Naive thymus-derived CD8-positive, alpha-beta T cell (primary cell): ENCODE measurements at places on chromosomes 2 and 18.

DNA sequence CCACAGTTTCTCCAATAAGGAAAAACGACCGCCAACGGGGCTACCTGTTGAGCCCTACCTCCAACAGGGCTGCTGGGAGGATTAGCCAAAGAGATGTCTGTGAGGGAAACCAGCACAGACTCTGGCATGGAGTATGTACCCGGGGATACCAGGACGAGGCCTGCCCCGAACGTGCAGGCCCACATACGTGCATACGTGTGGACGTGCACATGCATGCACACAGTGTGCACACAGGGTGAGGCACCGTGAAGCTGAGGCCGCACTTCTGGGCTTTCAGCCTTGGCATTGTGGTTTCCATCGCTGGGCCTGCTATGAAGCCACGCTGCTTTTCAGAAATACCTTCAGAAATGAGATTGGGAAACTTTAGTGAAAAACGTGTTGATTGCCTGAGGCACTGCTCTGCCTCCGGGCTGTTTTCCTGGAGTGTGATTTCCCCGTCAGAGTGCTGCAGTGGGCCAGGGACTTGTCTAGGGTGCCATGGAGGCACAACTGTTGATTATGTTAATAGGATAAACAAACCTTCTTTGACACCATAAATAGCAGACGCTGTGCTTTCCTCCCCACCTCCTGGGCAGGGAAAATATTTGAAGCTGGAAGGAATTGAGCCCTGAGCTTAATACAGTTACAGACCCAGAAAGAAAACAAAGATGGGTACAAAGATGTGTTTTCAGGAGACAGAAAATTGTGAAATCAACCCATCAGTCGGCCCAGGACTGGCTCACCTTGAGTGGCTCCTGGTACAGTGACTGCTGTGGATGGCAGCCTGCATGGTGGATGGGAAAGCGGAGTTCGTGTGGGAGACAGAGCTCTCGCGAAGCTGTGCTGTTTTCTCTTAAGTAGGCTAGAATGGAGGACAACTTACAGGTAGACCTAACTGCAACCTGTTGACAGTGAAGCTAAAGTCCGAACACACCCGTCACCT lies 182.3 kb downstream of the FAM210A start:
- DNase-seq: no peak

DNA sequence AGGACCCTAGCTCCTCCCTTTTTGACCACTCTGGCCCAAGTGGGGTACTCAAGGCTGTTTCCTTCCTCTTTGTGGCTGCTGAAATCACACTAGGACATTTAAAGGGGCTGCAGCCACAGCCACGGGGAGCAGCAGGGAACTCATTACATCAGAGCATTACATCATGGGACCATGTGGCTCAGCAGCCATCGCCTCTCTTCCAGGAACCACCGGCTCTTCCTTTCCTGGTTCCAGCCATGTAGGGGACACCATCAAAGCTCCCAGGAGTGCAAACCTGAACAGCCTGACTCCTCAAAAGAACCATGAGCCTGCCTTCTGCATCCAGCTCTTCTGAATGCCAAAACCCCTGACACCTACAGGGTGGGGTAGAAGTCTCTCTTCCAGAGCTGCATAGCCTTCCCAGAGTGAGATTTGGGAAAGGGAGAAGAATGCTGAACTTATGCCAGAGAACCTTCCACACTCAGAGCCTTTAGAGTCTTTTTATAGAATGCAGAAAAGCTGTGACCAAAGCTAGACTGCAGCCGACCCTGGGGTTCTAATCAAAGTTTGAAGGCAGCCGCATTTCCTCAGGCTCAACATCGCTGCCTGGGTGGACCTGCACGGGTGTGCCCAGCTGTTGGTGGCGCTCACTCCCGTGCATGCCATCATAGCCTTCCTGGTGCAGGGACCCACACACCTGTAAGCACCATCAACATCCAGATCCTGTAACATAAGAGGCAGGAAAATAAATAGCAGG lies 121.7 kb downstream of the KLHL29 start:
- no peak for DNase-seq

GRCh38 chr2:230202430-230203109 lies 17.2 kb downstream of the SP110 start:
- no peak for DNase-seq

DNA sequence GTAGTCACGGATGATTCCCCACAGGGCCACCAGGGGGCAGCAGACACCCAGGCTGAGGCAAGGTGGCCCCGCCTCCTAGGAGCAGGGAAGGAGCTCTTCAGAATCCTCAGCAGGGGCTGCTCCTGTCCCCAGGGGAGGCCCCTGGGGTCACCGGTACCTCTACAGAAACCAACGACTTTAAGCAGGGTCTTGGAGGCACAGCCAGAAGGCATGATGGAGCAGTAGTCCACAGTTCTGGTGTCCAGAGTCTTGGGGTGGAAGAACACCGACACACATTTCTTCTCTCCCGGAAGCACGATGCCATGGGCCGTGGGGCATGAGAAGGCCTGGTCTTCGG lies 11.5 kb downstream of the CFAP65 start:
- peak; percentile 72 for DNase-seq

- no peak for DNase-seq
These were observed 44.3 kb upstream of the EHBP1 start for GRCh38 chr2:62661263-62661635.

GRCh38 chr2:65017335-65017734 lies 28.1 kb downstream of the SLC1A4 start:
- DNase-seq: no peak

GRCh38 chr2:10277293-10278028 lies 25.2 kb upstream of the HPCAL1 start:
- no peak for DNase-seq

DNA sequence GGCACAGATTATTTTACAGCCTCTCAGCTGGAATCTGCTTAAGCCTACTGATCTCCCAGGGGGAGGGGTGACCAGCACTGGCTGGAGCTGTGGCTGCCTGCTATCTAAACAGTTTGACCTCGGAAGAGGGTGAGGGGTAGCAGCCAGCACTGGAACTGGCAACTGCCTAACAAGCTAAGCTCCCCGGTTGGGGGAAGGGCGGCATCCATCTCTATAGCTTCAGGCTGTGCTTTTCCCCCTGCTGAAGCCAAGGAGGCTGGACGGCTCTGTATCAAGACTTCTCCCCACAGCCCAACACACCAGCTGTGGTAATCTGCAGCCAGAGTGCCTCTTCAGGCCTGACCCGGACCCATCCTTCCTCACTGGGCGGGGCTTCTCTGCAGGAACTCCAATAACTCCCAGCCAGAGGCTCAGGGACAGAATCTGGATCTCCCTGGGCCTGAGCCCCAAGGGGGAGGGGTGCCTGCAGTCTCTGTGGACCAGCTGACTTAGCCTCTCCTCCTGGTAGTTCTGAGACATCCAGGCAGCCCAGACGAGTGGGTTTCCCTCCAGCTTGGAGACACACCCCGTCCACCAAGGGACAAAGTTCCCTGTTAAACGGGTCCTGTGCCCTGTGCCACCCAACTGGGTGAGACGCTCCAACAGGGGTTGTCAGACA lies 560.2 kb downstream of the LRP1B start:
- DNase-seq: no peak

- DNase-seq: no peak
These were observed 132.1 kb downstream of the SH3RF3 start for GRCh38 chr2:109260886-109261700.

DNA sequence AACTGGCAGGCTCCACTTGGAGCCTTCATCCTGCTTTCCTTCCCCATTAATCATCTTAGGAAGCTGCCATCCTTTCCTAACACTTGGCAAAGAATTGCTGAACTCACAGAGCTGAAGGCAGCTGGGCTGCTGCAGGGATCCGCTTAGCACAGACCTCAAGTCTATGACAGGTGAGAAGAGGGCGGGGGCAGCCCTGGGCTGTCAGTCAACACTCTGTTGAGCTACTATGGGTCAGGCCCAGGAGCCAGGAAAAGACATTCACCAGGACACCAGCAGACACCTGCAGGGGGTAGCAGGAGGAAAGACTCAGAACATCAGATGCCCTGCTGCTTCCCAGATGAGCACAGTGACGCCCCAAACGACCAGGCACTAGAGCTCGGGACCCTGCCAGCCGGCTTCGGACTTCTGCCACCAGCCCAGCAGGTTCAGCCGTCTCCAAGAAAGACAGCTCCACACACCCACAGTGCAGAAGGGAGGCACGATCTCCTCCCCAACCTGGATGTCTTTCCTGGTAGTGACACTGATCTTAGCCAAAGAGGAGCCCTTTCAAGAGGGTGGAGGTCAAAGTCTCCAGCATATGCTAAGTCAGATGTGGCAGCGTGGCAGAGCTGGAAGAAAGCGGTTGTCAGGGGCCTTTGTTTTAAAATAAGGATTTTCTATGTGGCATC lies 55.2 kb downstream of the SNORC start:
- no peak for DNase-seq

DNA sequence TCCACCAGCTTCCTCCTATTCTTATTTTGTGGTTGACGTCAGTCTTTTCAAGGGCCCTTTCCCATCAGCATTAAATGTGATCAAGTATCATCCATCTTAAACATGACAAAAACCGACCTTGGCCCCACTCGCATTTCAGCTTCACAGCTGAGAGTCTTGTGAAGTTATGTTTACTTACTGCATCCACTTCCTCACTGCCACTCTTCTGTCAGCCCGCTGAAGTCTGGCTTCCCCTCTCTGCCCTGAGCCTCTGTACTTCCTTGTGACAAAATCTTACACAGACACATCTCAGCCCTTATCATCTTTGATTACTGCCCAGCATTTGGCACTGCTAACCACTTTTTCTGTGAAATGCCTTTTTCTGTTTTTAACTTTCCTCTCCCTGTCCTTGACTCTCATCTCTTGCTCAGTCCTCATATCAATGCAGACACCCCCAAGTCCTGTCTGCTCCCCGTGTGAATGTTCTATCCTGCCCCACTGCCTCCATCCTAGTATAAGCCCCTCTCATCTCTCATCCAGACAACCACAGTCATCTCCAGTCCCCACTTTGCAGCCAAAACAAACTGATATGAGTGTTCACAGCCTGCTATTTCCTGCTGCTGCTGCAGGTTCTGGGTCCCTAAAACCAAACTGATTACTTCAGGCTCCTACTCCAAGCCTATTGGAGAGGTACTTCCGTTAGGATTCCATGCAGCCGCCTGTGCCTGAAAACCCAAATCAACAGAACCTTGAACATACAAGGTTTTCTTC lies 31.4 kb downstream of the FOSL2 start:
- peak; percentile 70 for DNase-seq

- DNase-seq: no peak
These were observed 270.6 kb upstream of the FBXO11 start for GRCh38 chr2:48176876-48177275.

- no peak for DNase-seq
These were observed 19.5 kb upstream of the TNS1 start for GRCh38 chr2:218022131-218022850.

DNA sequence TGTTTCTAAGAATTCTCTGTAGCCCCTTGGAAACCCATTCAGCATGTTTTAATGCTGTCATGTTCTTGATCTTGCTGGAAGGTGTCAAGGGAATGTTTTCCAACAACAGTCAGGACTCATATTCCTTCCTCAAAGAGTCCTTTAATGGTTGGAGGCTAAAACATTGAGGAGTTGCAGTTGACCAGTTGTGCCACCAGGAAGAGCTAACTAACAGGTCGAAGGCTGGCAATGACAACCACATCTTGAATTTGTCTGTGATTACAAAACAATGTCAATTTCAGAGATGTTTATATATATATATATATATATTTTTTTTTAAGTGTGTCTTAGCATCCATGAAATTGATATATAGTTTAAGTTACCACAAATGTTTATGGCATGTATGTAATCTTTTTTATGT lies 151.5 kb downstream of the INO80D start:
- no peak for DNase-seq

DNA sequence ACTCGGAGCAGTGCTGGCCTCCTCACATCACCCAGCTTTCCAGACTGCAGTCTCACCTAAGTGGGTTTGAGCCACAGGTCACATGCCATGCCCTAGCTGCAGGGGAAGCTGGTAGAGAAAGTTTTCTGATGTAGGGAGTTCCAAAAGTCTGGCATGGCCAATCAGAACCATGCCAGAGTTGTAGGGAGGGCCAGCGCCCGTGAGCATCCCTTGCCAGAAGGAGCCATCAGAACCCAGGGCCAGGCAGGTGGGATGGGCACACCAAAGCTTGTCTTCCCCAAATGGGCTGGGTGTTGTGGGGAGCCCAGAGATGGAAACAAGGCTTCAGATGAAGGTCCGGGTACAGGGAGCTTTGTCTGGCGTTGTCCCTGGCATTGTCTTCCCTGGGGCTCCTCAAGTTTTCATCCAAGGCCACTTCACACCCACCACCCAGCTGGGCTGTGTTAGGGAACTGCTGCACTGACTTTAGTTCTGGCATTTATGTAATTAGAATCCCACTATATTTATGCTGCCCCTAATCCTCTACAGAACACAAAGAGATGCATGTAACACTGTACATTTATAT lies 247.9 kb downstream of the KLHL29 start:
- DNase-seq: peak; percentile 15

DNA sequence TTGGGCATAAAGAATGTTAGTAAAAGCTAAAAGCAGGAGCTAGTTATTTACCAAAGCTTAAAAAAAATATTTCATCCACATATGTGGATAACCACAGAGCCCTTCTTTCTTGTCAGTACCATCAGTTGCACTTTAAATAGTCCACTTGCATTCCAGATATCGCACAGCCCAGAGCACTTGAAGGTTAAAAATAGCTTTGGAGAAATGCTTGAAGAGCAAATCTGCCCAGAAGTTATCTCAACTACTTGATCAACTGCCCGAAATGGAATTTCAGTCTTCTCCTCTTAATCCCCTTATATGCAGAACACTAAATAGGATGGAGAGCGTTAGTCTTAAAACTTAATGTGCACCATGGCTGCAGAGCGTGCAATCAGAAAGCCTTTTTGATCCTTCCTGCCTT lies 148.3 kb downstream of the PLEKHA3 start:
- DNase-seq: no peak

DNA sequence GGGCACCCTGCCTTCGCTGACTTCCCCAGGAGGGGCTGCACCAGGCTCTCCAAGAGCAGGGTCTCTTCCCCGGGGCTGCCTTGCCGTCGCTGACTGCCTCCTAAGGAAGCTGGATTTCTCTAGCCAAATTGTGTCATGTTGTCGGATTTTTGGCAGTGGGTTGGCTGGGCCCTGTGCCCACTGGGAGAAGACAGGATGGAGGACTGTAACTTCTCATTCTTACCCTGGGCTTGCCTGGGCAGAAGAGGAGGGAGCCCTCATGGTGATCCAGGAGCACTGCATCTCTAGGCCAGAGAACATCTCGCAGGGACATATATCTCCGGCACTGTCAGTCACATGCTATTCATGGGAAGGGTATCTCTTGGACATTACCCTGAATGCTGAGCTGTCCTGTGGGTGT lies 6.3 kb downstream of the MYO7B start:
- DNase-seq: no peak
